ENCODE measurements at places on chromosomes 16 and 17. TPM values are rescaled to one million over a fixed set of nuclear protein-coding genes. Genes with fewer than 3 reads are reported as not detected.

Gene PMP22
- total RNA-seq = 204 TPM

Gene CACNG3
- total RNA-seq = not detected

- no peak for DNase-seq
Measured at GRCh38 chr17:59124665-59125064, 18.0 kb upstream of the TRIM37 start.

- no peak for DNase-seq
Measured at GRCh38 chr17:13885550-13885949, 183.8 kb upstream of the COX10 start.

GRCh38 chr16:10252155-10252554 is 69.9 kb upstream of the GRIN2A start:
- DNase-seq = no peak

DNA sequence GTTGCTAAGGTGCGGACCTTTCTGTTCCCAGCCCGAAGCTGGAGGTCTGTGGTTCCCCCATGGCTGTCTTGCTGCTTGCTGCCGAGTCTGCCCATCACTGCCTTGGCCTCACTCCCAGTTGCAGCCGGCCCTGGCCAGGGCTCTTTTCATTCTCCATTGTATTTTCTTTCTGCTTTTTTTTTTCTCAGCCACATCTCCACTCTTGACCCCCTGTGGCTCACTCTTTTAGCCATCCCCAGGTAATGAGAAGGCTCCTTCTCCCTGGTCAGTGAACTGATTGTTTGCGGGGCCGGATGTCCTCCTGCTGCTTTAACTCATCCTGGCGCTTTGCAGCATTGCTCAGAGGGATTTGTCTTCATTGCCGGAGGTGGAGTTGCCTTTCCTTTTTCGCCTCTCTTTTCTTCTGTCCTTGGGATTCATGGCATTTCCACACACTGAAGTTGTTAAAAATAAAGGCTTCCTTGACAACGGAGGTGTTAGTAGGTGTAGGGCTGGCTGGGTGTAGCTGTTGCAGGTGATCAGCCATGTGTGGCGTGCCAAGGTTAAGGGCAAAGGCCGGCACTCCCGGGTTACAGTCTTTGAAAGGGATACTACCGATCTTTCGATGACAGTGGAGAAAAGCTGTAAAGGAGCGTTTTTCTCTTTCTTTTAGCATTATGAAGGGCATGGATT is 34.1 kb downstream of the MAP2K6 start:
- no peak for DNase-seq

DNA sequence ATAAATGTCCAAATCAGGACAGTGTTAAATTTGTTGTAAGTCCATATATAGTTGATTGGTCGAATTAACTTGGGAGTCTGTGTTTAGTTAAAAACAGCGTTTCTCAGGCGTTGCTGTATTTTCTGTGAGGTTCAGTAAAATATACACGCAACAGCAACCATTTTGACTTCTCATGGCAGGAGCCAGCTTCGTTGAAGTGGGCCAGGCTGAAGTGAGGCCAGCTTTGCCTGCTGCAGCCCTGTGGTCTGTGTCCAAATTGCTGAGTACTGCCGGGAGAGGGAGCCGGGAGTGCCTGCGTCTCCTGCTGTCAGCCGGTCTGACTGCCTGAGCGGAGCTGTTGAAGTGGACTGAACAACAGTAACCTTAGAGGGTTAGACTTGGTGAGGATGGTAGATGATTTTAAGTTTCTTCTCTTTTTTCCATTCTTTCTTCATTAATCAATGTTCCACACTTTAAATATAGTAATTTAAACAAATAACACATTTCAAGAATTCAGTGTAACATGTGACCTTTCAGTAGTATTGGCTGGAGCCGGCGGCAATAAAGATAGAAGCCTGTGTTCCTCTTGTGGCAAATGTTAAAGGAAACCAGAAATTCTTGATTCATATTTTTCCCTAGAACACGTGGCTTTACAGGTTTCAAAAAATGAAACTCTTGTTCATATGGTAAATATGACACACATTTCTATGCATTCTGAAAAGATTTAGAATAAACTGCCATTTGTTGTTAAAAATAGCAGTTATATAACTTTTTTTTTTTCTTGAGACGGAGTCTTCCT is 37.0 kb upstream of the ZNF750 start:
- DNase-seq = no peak

Measured in osteocyte (in vitro differentiated cells).